NCI-H1417 (cell line): ENCODE measurements at places on chromosomes 13 and 19.

- DNase-seq = peak; percentile 34
Measured at GRCh38 chr13:99624936-99625540, 123.8 kb downstream of the TM9SF2 start.

- peak; percentile 93 for DNase-seq
Measured at GRCh38 chr19:18415178-18415867, 3.9 kb upstream of the SSBP4 start.

GRCh38 chr19:52190487-52191293, 838 bp downstream of the PPP2R1A start:
- DNase-seq = peak; percentile 31

GRCh38 chr13:51083706-51084105, 27.4 kb downstream of the C13orf42 start:
- no peak for DNase-seq

- DNase-seq = peak; percentile 96
Measured at GRCh38 chr19:3516675-3517207, 10.6 kb downstream of the FZR1 start.

GRCh38 chr19:54435551-54436016, 13.4 kb upstream of the LENG8 start:
- no peak for DNase-seq

GRCh38 chr13:22405891-22406290, 735.0 kb downstream of the FGF9 start:
- no peak for DNase-seq

GRCh38 chr13:103087275-103087674, 21.1 kb upstream of the SLC10A2 start:
- no peak for DNase-seq

- no peak for DNase-seq
Measured at GRCh38 chr19:907183-907853, 5.7 kb downstream of the R3HDM4 start.

- DNase-seq = no peak
Measured at GRCh38 chr13:26225896-26226617, 3.9 kb upstream of the RNF6 start.

GRCh38 chr13:101343128-101343787, 73.0 kb downstream of the NALCN start:
- DNase-seq = no peak

DNA sequence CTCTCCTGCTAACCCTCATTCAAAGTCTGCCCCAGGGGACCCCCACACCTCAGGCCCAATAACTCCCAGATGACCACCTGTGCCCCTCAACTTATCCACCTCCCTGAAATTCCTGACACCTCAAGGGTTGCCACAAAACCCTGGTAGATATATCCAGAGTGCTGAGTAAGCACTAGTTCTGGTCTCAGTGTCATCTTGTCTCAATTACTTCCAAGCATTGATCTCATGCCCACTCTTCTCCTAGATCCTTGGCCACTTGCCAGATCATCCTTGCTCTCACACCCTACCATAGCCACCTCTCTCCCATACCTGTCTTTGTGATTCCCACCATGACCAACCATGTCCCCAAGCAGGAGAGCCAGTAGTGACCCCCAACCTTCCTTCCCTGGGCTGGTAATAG, 2.0 kb downstream of the ZNF416 start:
- no peak for DNase-seq

- no peak for DNase-seq
Measured at GRCh38 chr13:22937241-22937640, 243.5 kb upstream of the SGCG start.

DNA sequence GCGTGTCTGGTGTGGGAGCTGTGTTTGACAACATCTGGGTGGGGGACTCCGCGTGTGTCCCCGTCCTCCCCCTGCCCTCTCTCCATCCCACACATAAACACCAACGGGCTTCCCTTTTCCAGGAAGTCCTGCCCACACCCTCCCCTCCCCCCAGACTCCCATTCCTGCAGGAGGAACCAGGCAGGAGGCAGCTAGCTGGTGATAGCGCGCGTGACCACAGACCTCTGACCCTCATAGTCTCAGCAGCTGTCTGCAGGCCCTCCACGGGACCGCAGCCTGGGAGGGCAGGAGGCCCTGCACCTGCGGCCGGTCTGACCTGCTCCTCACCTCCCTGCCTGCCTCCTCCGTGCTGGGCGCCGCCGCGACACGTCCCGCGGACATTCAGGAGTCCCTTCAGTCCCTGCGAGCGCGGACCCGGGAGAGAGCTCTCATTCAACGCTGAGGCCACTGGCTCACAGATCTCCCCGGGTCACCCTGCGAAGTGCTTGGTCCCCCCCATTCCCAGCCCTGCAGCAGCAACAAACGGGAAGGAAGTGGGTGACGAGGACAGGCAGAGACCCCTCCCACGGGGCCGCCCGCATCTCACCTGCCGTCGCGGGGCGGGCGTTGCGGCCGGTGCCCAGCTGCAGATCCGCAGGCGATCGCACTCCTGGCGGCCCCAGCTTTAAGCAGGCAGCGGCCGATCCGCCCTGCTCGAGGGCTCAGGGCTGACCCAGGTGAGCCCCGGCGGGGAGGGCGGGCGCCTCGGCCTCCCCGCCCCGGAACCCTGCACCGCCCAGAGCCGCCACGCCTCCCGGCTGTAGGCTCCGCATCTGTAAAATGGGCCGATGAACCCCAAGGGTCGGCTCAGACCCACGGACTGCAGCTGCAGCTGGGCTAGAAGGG, 1.1 kb upstream of the ACP5 start:
- DNase-seq = no peak

DNA sequence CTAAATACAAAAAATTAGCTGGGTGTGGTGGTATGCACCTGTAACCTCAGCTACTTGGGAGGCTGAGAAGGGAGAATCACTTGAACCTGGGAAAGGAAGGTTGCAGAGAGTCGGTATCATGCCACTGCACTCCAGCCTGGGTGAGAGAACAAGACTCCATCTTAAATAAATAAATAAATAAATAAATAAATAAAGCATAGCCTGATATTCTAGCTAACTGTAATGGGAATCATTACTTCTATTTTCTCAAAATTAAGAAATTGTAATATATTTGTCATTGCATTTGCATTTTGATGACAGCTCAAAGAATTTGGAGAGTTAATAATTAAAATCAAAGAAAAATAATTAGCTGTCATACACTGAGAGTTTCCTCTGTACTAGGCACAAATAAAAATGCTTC, 561.1 kb downstream of the EFNB2 start:
- DNase-seq = no peak

GRCh38 chr13:41851351-41851750, 109.6 kb downstream of the VWA8 start:
- no peak for DNase-seq

DNA sequence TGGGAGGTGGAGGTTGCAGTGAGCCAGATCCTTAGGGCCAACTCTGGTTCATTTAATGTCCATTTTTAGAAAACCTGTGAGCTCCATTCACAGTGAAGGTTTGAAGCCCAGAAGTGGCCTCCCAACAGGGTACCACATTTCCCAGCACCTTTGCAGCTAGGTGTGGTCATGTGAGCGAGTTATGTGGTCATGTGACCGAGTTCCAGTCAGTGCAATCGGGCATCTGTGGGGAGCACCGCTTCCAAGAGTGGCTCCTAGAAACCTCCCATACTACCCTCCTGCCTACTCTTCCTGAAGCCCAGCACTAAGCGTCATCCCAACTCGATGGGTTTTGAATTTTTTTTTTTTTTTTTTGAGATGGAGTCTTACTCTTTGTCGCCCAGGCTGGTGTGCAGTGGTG, 663 bp upstream of the PLA2G4C start:
- DNase-seq = peak; percentile 66

DNA sequence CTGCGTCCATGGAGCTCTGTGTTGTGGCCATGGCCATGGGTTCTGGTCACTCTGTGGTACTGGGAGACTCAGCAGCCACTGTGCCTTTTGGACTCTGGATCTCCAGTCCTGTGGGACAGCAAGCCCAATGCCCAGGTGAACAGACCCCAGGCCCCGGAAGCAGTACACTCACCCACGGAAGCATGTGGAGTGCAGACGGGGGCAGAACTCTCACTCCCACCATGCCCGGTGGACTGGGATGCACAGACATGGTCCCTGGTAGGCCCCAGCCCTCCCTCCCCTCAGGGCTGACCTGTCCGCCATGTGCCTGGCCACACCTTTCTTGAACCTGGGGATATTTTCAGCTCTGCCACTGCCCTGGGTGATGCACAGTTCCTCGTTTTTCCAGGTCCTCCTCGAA, 163.3 kb downstream of the URI1 start:
- DNase-seq = no peak

DNA sequence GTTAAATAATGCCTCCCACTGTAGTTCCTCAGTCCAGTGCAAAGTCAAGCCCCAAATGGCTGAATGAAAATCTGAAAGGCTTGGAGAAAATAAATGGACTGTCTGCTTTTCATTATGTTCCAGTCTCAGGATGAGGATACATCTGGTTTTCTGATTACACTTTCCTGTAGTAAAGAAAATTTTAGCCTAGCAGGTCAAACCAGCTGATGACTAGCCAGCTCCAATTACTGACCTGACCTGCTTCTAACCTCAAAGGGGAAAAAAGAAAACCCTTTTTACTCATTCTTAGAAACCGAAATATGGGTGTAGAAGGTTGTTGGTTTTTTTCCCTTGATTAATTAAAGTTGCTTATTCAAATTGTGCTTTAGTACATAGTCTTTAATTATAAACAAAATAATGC, 418.4 kb downstream of the EFNB2 start:
- no peak for DNase-seq

- DNase-seq = peak; percentile 19
Measured at GRCh38 chr13:76667551-76667950, 218.7 kb downstream of the KCTD12 start.

DNA sequence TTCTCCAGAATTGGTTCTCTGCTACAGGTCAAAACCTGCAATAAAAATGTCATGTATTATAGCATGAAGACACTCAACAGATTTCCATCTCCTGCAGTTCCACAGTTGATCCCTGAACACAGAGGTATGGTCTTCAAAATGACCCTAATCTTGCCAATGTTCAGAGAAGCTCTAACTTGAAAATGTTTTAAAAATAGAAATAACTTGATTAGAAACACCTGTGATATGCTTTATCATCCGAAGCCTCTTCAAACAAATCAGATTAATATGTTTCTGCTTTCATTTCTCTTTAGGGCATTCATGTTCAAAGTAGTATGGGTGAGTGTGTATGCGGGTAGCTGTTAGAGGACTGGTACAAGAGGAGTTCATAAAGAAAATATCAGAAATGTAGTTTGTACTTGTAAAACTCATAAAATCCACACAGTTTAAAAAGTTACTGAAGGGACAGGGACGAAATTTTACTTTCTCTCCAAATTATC, 60.4 kb downstream of the KCNRG start:
- DNase-seq = peak; percentile 61

GRCh38 chr13:41791056-41791455, 169.9 kb downstream of the VWA8 start:
- DNase-seq = no peak
